Right lobe of liver (tissue), 6 donors: ENCODE measurements at places on chromosomes 1 and 21. TPM values are rescaled to one million over a fixed set of nuclear protein-coding genes. Genes with fewer than 3 reads are reported as not detected.

GRCh38 chr1:9778905-9779304 is 44.9 kb downstream of the CLSTN1 start:
- no peak overlapping the region for H3K27ac ChIP-seq
- no peaks in the 10 kb centered on the region for H3K27me3 ChIP-seq
- no peaks in the 10 kb centered on the region for H3K36me3 ChIP-seq
- no peaks in the 10 kb centered on the region for H3K4me1 ChIP-seq
- DNase-seq = no peak

GRCh38 chr1:30419831-30420230 is 303.6 kb downstream of the MATN1 start:
- H3K27me3 ChIP-seq = no peaks in the 10 kb centered on the region
- H3K4me1 ChIP-seq = no peaks in the 10 kb centered on the region
- no peak overlapping the region for H3K4me3 ChIP-seq

GRCh38 chr1:117015724-117016123 is 14.2 kb downstream of the CD101 start:
- H3K36me3 ChIP-seq = no peaks in the 10 kb centered on the region
- H3K4me1 ChIP-seq = no peaks in the 10 kb centered on the region
- H3K27ac ChIP-seq = no peak overlapping the region

DNA sequence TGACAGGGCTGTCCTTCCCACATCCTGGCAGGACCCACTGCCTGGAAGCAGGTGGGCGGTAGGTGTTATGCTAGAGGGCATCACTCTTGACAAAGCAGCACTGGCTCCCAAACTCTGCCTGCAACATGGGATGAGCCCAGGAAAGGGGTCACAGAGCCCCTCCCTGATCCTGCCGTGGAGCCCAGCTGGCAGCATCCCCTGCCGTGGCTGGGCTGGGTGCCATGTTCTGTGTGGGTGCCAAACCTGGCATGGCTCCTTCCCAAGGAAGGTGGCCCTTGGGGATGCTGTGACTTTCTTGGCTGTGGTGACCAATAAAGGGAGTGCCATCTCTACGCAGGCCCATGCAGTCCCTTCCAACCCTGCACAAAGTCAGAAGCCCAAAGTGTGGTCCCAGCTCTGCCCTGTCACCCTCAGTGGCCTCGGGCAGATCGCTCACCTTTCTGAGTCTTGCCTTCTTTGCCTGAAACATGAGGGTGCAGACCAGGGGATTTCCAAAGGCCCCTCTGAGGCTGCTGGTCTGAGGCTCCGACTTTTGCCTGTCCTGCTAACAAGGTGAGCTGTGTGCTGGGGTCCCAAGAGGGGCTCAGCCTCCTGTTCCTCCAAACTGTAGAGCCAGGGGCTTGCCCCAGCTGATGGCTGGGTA is 6.0 kb downstream of the CDK18 start:
- H3K27me3 ChIP-seq = no peaks in the 10 kb centered on the region
- H3K4me3 ChIP-seq = no peak overlapping the region
- no peak for DNase-seq
- H3K36me3 ChIP-seq = no peaks in the 10 kb centered on the region

GRCh38 chr1:77468257-77468948 is 186.6 kb downstream of the AK5 start:
- H3K27me3 ChIP-seq = no peaks in the 10 kb centered on the region
- no peaks in the 10 kb centered on the region for H3K36me3 ChIP-seq
- DNase-seq = no peak
- H3K4me3 ChIP-seq = no peak overlapping the region

DNA sequence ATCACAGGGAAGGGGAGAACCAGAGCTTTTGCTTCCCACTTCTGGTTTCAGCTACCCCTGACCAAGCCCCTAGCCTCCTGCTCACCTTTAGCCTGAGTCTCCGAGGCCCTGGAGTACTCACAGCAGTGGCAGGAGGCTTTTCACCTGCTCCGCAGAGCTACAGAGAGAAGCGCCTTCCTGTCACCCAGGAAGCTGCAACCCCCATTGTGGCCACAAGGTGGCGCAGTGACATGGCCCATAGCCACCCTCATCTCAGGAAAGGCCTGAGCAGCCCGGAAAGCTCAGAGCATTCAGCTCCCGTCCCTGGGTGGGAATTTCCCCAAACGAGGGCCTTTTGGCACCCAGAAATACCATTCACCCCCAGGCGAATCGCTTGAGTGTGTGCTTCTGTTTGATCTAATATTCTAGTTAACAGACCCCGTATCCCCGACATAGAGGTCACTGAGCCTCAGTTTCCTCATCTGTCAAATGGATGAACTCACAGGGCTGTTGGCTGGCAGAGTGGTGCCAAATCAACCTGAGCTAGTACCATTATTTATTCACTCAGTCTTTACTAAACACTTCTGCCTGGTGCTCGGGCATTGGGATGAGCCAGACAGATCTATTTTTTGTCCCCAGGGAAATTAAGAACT is 25.3 kb downstream of the A3GALT2 start:
- H3K27ac ChIP-seq = peak overlapping the region; percentile 69
- DNase-seq = peak; percentile 89
- H3K27me3 ChIP-seq = no peaks in the 10 kb centered on the region
- H3K36me3 ChIP-seq = no peaks in the 10 kb centered on the region
- no peaks in the 10 kb centered on the region for H3K4me1 ChIP-seq

DNA sequence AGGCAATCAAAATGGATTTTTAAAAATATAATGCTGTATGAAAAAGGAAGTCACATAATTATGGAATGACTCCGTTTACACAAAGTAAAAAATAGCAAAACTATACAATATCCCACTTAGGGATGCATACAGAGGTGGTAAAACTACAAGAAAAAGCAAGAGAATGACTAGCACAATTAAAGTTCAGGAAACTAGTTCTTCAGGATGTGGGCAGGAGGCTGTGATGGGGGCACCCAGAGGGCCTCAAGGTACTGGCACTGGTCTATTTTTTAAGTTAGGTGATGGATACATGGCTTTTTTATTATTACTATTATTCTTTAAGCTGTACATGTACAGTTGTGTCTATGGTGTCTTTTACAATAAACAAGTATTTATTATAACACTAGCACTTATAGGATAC is 1.4 kb upstream of the ZC3H12A start:
- H3K4me1 ChIP-seq = peaks cover 51% of the 10 kb centered on the region
- DNase-seq = no peak
- no peaks in the 10 kb centered on the region for H3K36me3 ChIP-seq
- H3K27ac ChIP-seq = no peak overlapping the region
- H3K4me3 ChIP-seq = no peak overlapping the region
- no peaks in the 10 kb centered on the region for H3K27me3 ChIP-seq

- H3K27ac ChIP-seq = no peak overlapping the region
- no peak for DNase-seq
- H3K4me3 ChIP-seq = no peak overlapping the region
- no peaks in the 10 kb centered on the region for H3K36me3 ChIP-seq
These were observed 229.0 kb downstream of the SRGAP2C start for GRCh38 chr1:121413821-121414220.

DNA sequence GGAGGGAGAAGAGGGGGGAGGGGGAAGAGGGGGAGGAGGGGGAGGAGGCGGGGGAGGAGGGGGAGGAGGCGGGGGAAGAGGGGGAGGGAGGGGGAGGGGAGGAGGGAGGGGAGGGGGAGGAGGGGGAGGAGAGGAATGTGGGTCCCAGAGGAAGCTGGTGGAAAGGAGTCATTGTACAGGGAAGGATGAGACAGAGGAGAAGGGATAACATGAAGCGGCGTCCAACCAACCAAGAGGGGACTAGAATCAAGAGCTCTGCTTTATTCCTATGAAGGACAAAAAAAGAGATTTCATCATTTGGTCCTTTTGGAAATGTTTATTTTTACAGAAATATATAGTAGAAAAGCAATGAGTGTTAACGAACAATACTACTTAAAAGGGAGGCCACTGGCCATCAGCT is 24.5 kb downstream of the COA6 start:
- no peak overlapping the region for H3K4me3 ChIP-seq
- H3K27ac ChIP-seq = no peak overlapping the region
- DNase-seq = no peak
- no peaks in the 10 kb centered on the region for H3K36me3 ChIP-seq

GRCh38 chr1:35030756-35031446 is 844 bp downstream of the ZMYM6 start:
- H3K36me3 ChIP-seq = no peaks in the 10 kb centered on the region
- H3K4me1 ChIP-seq = no peaks in the 10 kb centered on the region
- no peaks in the 10 kb centered on the region for H3K27me3 ChIP-seq
- no peak for DNase-seq
- H3K4me3 ChIP-seq = peak overlapping the region; percentile 66

DNA sequence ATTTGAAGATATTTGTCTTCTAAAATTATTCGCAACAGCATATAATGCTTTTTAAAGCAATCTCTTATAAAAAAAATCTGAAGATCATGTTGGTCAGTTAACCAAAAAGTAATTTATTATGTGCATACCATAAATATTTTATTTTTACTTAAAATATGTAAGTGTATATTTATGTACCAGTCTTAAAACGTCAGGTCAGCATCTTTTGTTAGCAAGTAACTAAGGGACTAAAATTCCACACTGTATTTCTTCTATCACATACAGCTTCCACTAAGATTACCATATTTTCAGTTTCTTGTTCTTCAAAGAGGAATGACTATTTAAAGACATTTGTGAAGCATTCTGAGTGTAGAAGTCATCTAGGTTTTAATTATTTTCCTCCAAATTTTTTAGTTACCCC is 19.6 kb downstream of the NEGR1 start:
- H3K27me3 ChIP-seq = no peaks in the 10 kb centered on the region
- no peak overlapping the region for H3K4me3 ChIP-seq
- H3K27ac ChIP-seq = no peak overlapping the region
- no peak for DNase-seq

FLG2 gene
- total RNA-seq = not detected

IL24 gene
- not detected for total RNA-seq

TNFRSF1B gene
- 12.9 TPM for total RNA-seq
